ENCODE measurements at places on chromosomes 4 and X.

DNA sequence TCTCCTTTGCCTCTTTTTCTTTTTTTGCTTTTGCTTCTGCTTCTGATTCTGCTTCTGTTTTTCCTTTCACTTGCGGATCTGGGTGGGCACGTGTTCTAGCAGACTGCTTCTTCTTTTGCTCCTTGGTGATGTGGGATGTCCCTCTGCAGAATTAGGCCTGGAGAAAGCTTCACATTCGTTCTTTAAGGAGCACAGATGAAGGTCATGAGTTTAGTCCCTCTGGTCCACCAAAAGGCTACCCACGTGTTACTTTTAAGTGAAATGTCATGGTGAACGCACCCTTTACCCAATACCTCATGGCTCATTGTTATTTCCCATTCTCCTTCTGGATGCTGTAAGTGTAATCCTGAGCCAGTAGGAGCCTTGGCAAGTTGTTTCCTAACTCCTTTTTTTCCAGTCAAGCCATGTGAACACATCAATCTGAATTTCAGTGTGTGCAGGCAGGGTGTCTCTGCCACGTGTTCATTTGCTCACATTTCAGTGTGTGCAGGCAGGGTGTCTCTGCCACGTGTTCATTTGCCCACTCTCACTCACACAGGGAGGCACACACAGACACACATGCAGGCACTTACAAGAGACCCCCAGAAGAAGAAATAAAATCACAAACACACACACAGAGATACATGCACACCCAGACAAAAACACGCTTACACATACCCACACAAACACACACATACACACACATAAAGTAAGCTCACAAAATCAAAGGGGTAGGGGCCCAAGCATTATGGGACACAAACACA, 36.9 kb downstream of the NBDY start:
- DNase-seq: no peak

- no peak for DNase-seq
Measured at GRCh38 chrX:5388087-5388486, 840.6 kb downstream of the NLGN4X start.

DNA sequence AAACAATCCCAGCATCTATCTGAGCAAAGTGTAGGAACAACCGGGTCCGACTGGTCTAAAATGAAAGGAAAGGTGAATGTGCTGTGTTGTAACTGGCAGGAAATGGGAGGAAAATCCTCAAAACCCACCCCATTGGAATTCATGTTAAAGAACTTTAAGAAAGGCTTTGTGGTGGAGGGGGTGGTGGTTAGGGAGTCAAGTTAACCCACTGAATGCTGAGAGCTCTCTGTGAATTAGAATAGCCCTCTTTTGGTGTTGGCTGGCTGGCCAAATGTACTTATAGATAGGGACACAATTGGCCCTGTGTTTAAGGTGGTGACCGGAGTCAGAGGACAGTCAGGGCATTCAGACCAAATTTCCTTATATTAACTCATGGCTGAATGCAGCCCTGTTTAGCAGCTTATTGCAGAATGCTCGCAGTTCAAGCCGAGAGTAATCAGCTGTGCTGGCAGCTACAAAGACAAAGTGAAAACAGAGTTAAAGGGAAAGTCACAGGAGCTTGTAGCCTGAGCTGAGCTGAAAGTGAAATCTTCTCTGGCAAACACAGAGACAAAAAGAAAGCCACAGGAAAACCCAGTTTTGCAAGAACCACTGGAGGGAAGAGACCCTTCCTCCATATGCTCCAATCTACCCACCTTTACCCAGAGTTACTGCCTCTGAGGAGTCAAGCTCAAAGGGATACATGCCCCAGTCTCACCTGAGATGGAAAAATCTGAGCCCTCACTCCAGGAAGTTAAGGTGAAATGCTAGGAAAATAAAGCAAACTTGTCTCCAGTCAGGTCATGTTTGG, 38.5 kb upstream of the UGT2B7 start:
- DNase-seq: no peak

- DNase-seq: no peak
Measured at GRCh38 chr4:164484551-164484950, 269.4 kb upstream of the SMIM31 start.

- no peak for DNase-seq
Measured at GRCh38 chr4:113012786-113013185, 36.7 kb upstream of the ANK2 start.

DNA sequence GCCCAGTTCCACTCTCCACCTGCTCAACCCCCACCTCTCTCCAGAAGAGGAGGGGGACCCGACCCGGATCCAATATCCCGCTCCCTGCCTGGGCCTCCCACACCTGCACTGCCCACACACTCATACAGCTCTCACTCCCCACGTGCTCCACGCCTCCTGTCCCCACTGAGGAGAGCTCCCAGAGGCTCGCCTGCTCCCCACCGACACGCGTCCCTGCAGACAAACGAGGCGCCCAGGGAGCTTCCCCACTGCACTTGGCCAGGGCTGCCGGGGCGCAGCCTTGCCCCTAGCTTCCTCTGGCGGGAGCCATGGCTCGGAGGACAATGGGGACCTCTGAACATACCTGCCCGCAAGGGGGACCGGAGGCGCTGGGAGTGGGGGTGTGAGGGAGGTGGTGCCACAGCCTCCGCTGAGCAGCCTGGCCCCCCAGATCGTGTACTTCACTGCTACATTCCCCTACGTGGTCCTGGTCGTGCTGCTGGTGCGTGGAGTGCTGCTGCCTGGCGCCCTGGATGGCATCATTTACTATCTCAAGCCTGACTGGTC, 5.0 kb downstream of the SLC6A8 start:
- DNase-seq: no peak

DNA sequence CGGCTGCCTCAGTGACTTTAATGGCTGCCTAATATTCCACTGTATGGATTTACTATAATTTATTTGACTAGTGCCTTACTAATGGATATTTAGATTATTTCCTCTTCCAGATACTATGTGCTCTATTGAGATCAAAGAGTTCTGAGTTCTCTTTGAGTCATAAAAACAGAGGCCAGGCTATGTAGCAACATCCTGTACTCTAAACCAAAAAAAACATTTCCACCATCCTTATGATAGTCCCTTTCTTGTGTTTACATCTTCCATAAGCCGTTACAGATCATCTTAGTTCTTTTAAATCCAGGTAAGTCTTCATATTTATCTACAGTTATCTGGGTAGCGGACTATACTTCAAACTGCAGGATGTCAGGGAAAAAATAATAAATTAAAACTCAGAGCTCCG, 56.6 kb upstream of the TMEM184C start:
- peak; percentile 75 for DNase-seq

DNA sequence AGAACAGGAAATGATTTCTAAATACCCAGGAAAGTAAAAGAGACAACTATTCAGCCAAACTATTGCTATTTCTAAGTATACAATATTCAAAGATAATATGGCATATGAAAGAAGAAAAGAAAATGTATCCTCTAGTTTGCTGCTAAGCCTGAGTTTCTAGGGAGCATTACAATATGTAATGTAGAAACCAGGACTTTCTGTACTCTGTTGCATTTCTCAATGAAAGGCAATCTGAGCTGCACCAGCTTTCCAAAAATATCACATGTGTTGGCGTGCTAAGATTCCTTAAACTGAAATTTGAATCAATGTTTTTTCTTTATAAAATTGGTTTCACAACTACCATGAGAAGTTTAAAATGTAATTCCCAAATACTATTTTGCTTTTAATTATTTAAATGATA, 129.6 kb downstream of the ANK2 start:
- peak; percentile 54 for DNase-seq

DNA sequence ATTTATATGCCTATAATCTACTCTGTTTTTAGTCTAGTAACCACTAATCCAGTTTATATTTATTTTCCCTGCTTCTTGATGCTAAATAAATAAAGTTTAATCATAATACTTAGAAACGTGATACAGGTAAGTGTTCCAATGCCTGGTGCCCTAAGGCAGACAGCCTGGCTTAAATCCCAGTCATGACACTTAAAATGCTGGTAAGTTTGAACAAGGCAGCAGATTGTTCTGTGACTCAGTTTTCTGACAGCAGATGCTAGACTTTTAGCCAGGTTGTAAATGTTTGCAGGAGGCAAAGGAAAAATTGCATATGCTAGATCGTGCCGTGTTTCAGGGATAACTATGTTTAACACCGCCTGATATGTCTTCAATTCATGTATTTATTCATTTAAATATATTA, 2661.6 kb downstream of the PCDH7 start:
- DNase-seq: no peak

- DNase-seq: peak; percentile 50
Measured at GRCh38 chr4:152778656-152779512, 646 bp downstream of the TIGD4 start.

GRCh38 chr4:56972809-56973208, 4.6 kb downstream of the NOA1 start:
- DNase-seq: no peak

DNA sequence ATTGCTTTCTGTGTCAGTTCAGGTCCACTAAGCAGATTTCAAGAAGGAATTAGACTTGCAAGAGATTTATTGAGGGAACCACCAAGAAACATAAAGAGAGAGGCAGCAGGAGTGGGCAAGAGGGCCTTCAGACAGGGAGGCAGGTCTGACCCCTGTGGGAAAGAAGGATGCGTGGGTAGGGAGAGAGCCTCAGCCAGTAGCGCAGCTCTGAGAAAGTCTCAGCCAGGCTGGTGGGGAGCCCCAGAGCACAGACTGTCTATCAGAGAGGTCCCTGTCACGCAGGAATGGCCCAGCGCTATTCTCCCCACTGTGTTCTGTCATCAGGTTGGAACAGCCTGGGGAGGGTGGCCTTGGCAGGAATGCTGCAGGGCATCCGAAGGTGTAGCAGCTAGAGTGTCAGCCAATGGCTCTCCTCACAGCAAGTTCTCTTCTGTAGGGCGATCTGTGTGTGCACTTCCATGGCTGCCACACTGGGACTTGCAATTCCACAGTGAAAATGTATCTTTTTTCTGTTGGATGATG, 48.0 kb downstream of the OTC start:
- DNase-seq: no peak

DNA sequence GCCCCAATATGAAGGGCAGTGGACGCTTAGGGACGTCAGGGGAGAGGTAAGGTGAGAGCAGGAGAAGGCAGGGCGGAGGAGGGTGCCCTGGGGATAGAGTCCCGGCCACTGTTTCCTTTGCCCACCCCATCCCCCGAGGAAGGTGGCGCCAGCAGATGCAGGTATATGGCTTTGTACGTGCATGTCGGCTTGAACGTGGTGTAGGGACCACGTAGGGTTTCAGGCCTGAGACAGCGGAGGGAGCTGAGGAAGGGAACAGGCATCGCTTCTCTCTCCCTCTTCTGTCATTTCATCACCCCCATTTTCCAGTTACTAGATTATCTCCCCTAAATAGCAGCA, 97.9 kb downstream of the PHKA2 start:
- no peak for DNase-seq

- peak; percentile 83 for DNase-seq
Measured at GRCh38 chr4:26020881-26021280, 106.9 kb downstream of the SMIM20 start.

DNA sequence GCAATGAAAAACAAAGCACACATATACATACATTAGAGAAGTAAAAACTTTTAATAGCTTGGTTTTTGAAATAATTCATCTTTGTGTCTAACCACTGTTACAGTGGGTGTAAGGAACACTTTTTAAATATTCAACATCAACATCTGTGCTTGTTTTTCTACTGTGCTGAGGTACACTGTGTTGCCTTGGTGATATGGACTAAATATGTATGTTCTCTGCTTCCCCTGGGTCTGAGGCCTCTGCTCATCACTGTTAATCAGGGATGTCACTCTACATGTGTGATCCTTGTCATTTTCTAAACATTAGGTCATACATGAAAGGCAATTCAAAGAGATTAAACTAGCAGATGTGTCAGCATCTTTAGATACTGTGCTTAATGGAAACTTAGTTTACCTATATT, 10.9 kb downstream of the MCTS1 start:
- no peak for DNase-seq

- DNase-seq: no peak
Measured at GRCh38 chr4:19725130-19725529, 526.6 kb upstream of the SLIT2 start.

GRCh38 chrX:150569155-150569477, 695 bp downstream of the MTM1 start:
- DNase-seq: no peak

DNA sequence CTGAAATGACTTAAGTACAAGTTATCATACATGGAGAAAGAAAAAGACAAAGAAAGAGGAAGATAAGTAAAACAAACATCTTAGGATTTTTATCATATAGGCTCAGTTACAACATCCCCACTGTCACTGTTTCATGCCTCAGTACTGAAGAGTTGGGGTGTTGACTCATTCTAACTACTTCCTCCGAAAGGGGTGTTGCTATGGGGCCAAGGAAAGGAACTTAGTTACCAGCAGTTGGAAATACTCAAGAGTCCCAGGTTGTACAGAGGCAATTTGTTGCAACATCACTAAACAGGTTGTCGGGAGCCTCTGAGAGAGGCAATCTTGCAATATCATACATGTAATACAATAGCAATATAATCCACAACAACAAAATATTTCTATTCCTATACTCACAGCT, 1264.7 kb downstream of the PCDH7 start:
- no peak for DNase-seq

DNA sequence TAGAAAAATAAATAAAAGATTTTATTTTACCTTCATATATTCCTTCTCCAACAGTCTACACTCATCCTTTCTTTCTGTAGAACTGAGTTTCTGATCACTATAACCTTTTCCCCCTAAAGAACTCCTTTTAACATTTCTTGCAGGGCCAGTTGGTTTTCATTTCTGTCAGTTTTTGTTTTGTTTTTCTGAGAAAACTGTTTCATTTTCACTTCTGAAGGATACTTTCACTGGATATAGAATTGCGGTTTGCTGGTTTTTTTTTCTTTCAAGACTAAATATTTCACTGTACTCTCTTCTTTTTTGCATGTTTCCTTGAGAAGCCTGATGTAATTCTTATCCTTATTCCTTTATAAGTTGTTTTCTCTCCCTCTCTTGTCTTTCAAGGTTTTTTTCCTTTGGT, 90.4 kb upstream of the EOLA2 start:
- DNase-seq: no peak

GRCh38 chr4:138951764-138952163, 63.8 kb upstream of the NOCT start:
- no peak for DNase-seq

- no peak for DNase-seq
Measured at GRCh38 chr4:82525307-82525911, 36.4 kb downstream of the TMEM150C start.

DNA sequence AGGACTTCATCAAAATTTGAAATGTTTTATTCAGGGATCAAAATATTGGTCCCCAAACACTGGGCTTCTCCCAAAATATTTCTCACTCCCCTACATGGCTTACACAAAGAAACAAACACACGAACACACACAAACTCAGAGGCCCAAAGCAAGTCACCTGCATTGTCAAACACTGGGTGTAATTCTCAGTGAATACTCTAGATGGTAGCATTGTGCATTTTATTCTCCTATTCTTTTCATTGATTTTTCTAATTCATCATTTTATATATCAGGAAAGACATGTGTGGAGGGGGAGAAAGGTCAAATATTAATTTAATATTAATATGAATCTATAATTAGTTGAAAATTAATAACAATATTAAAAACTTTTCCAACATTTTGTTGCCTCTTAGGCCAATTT, 72.3 kb upstream of the TNMD start:
- no peak for DNase-seq

DNA sequence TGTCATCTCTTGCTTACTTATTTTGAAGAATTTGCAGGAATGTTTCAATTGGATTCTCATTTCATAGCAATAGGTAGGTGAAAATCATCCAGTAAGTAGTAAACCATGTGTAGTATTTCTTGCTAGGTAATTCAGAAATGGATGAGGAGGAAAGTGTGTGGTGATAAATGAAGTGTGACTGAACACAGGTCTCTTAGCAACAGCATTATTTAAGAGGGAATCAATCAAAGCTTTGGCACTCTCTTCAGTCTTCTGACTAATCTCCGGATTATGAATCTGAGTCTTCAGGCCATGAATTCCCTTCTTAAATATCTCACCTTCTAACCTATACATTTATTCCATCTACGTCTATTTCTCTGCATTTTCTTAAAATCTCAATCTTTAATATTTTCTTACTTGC, 55.8 kb upstream of the ARHGAP24 start:
- no peak for DNase-seq

Data from foreskin fibroblast (primary cell).